Brain (organoid and tissue), 16 donors: ENCODE measurements at places on chromosomes 6 and 20.

DNA sequence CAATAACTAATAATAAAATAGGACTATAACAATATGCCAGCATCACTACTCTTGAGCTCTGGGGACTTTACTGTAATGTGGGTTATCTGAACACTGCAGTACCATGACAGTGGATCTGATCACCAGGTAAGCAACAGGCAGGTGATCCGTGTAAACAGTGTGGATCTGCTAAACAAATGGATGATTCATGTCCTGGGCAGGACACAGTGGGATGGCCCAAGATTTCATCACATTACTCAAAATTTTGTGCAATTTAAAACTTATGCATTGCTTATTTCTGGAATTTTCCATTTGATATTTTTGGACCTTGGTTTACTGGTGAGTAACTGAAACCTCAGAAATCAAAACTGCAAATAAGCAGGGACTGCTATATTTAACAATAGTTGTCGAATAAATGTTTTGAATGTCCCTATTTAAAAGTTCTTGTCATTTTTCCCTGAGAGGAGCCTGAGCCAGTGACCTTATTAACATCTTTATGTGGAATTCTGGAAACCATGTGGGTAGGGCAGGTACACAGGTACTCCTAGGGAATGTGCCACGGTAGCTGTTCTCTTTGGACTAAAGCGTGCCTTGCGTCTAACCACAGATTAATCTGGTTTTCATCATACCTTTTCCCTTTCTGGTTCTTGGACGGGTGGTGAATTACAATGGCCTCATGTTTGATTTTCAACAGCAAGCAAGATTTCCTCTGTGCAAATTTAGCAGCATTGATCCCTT lies 214.5 kb upstream of the SASH1 start:
- no peak for DNase-seq

GRCh38 chr6:104214901-104215300 lies 644.8 kb downstream of the HACE1 start:
- no peak for DNase-seq

DNA sequence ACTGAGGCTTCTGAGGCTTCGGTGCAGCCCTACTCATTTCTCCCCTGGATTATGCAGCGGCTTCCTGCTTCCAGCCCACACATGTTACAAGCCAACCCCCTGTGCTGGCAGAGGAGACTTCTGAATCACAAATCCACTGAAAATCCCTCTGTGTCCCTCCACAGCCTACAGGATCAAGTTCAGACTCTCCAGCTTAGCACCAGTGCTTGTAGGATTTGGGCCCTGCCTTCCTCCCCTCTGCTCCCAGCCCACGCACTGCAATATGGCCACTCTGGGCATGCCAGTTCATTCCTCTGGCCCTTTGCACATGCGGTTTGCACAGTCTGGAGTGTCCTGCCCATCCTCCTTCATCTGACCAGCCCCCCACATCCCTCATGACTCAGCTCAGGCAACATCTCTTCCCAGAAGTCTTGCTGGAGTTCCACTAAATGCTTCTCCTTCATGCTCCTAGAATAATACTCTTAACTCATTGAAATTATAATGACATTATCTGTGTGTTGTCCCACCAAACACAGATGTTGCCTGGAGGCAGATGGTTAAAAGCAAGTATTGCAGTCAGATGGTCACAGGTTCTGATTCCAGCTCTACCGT lies 15.9 kb upstream of the MDGA1 start:
- DNase-seq = no peak

- peak; percentile 15 for DNase-seq
Observed at GRCh38 chr6:152854086-152854795, 103.6 kb downstream of the VIP start.

- DNase-seq = no peak
Observed at GRCh38 chr6:13066050-13066449, 262.3 kb downstream of the TBC1D7 start.

DNA sequence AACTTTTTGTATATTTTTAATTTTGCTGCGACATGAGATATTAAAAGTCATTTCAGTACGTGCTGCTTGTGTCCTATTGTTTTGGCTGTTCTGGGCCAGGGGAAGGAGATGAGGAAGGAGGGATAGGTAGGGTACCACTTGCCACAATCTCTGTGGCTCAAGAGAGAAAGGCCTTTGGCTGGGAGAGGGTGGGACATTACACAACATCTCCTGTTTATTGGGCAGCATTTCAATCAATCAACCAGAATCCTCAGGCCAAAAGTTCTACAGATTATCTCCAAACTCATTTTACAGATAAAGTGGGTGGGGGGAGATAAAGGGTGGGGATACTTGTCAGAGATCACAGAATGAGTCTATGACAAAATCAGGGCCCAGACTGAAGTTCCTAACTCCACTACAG lies 6.9 kb upstream of the CCM2L start:
- DNase-seq = no peak

DNA sequence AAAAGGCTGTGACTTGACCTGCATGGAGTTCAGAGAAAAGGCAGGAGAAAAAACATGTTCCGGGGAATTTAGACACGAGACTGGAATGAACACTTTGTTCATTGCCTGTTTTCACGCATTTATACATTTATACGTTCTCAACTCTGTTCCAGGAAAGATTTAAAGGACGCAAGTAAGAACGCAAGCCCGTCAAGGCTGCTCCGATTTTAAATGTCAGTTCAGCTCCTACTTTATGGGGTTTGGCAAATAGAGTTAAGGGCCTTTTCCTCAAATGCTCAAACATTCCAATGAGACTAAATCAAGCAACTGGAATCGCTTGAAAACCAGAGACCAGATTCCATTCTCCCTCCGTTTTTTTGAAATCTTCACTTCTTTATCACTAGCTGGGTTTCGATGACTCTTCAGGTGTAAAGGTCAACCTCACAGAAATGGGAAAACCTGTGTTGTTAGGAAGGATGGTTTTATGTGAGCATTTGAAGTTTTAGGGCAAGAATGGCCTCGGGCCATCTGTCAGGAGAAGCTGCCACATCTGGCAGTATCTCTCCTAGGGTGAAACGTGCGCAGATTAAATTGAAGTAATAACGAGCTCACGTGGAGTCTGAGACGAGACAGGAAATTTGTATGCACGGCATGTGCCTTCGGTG lies 24.9 kb downstream of the TTLL2 start:
- DNase-seq = peak; percentile 57

DNA sequence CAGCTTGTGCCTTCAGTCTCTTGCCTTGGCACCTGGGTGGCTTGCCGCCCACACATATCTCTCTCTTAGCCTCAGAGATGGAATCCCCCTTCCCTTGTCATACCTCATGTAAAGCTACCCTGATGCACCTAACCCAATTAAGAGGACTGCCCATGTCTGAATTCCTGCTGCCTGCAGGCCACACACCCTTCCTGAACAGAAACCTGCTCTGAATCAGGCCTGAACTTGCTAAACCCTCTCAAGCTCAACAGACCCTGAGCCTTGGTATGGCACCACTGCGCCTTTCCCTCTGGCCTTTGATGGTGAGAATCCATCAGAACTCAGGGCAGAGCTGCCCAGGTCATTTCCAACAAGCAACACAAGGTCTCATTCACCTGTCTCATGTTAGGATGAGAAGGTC lies 5.2 kb downstream of the RAET1G start:
- DNase-seq = no peak

DNA sequence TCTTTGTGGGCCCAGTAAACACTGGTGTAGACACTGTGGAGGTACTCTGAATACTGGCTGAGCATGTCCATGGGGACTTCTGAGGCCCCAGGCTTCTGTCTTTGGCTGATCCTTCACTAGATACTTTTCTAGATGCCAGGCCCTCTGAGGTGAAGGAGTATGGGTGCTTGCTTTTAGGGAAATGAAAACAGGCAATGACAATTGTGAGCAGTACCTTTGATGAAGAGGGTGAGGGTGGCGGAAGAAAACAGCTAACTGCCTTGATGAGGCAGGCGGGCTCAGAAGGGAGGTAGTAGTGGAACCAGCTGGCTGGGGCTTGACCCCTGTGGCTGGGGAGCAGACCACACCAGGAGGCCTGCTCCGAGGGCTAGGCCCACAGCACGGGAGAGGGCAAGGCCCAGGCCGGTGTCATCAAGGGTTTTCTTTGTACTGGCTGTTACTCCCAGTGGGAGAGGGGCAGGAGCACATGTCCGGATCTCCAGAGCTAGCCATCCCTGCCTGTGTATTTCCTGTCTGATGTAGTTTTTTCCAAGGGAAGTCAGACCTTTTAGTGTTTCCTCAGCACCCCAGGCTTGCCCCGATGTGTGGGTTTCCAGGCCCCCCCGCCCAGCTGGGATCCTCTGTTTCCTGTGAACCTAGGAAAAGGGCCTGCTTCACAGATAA lies 3.9 kb downstream of the PLCG1 start:
- DNase-seq = no peak

- DNase-seq = no peak
Observed at GRCh38 chr6:36070252-36070651, 42.6 kb downstream of the MAPK14 start.

- no peak for DNase-seq
Observed at GRCh38 chr6:35082046-35082732, 59.0 kb downstream of the TCP11 start.

GRCh38 chr6:53526000-53526399 lies 18.9 kb downstream of the GCLC start:
- peak; percentile 10 for DNase-seq

GRCh38 chr20:49614338-49615050 lies 46.6 kb upstream of the PTGIS start:
- no peak for DNase-seq

DNA sequence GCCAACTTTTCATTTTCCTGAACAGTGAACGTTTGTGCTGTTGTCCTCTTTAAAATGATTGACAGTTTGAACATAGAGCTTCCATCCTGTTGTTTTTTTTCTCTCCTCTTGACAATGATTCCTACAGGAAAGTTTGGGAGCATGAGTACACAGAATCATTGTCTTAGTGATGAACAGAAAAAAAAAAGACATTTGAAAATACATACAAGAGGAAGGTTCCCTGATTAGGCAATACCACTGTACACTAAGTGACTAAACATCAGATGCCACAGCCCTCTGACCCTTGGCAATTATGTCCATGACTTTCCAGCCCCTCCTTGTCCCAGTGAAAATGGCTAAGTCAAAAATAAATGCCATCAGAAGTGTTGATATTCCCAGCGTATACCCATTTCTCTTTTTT lies 71.5 kb downstream of the RTN4IP1 start:
- DNase-seq = no peak

- DNase-seq = no peak
Observed at GRCh38 chr6:75249837-75250236, 6.2 kb upstream of the COX7A2 start.
